ENCODE measurements at places on chromosomes 3 and 15. TPM values are rescaled to one million over a fixed set of nuclear protein-coding genes. Genes with fewer than 3 reads are reported as not detected.

GRCh38 chr3:10781981-10782380 is 34.0 kb upstream of the SLC6A11 start:
- peaks cover 6% of the 10 kb centered on the region for H3K4me1 ChIP-seq
- no peak overlapping the region for H3K27ac ChIP-seq
- no peak overlapping the region for H3K4me3 ChIP-seq
- no peak for DNase-seq

GRCh38 chr15:50225938-50226337 is 39.6 kb downstream of the HDC start:
- no peak for DNase-seq
- no peaks in the 10 kb centered on the region for H3K4me1 ChIP-seq
- no peak overlapping the region for H3K4me3 ChIP-seq
- H3K36me3 ChIP-seq = peaks cover 1% of the 10 kb centered on the region
- no peak overlapping the region for H3K27ac ChIP-seq
- H3K27me3 ChIP-seq = no peaks in the 10 kb centered on the region

- peaks cover 5% of the 10 kb centered on the region for H3K4me1 ChIP-seq
- H3K27ac ChIP-seq = no peak overlapping the region
- peaks cover 24% of the 10 kb centered on the region for H3K27me3 ChIP-seq
- no peaks in the 10 kb centered on the region for H3K36me3 ChIP-seq
These were observed 5.2 kb upstream of the PRKCD start for GRCh38 chr3:53155760-53156159.

DNA sequence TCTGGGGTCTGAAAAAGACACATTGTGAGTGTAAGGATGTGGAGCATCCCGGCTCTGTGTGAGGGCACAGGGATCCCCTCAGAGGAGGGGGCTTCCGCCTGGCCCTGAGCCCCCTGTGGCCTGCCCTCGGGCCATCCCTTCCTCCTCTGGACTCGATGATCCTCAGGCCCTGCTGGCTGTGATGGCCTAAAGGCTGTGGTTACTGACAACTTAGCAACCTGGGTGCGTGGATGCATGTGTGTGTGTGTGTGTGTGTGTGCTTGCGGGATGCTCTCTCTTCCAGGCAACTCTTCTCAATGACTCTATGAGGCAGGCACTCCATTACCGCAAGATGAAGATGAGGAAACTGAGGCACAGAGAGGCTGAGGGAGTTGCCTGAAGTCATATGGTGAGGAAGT is 66.0 kb downstream of the ASB7 start:
- H3K27ac ChIP-seq = no peak overlapping the region

- no peaks in the 10 kb centered on the region for H3K4me1 ChIP-seq
- no peak overlapping the region for H3K27ac ChIP-seq
- H3K36me3 ChIP-seq = no peaks in the 10 kb centered on the region
- H3K4me3 ChIP-seq = no peak overlapping the region
- H3K27me3 ChIP-seq = no peaks in the 10 kb centered on the region
- no peak for DNase-seq
These were observed 23.5 kb upstream of the TRPM1 start for GRCh38 chr15:31125061-31125460.

DNA sequence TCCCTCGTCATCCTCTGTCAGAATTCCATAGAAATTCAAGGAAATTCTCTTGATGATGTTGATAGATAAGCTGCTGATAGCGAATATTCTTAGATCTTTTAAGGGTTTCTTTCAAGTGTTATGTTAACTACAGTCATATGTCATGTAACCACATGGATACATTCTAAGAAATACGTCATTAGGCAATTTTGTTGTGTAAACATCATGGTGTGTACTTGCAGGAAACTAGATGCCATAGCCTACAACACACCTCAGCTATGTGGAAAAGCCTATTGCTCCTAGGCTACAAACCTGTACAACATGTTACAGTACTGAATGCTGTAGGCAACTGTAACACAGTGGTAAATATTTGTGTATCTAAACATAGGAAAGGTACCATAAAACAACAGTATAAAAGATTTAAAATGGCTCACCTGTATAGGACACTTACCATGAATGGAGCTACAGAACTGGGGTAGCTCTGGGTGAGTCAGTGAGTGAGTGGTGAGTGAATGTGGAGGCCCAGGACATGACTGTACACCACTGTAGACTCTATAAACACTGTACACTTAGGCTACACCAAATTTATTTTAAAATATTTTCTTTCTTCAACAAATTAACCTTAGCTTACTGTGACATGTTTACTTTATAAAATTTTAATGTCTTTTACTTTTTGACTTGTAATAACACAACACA is 34.6 kb downstream of the GLDN start:
- H3K4me1 ChIP-seq = no peaks in the 10 kb centered on the region
- DNase-seq = no peak
- H3K36me3 ChIP-seq = no peaks in the 10 kb centered on the region
- no peak overlapping the region for H3K4me3 ChIP-seq
- H3K27ac ChIP-seq = no peak overlapping the region

GRCh38 chr3:41933154-41933676 is 28.7 kb downstream of the ULK4 start:
- H3K36me3 ChIP-seq = peaks cover 33% of the 10 kb centered on the region
- H3K27ac ChIP-seq = no peak overlapping the region
- H3K27me3 ChIP-seq = no peaks in the 10 kb centered on the region

DNA sequence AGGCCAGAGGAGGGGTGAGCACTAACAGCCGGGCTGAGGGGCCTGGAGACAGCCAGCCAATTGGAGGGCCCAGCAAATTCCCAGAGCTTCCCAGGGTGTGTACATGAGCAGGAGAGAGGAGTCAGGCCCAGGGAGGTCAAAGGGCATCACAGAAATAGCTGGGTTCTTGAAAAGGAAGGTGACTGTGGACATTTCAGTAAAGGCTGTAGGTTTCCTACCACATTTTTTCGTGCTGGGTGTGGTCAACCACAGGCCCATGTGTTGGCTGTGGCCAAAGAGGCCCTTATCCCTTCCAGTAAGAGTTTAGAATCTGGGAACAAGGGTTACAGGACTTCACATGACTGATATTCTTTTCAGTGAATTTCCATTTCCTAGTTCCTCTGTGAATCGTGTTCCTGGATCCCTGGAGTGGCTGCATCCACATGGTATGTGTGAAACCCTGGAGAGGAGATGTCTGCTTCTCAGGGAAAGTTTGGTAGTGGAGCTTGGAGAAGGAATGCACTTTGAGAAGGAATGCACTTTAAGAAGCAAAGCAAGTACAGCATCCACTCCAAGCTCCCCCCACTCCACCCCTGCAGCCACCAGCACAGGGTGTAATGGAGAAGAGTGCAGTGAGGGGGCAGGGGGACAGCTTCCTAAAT is 73.2 kb upstream of the HEG1 start:
- peaks cover 7% of the 10 kb centered on the region for H3K27me3 ChIP-seq

- H3K27ac ChIP-seq = peak overlapping the region; percentile 96
- no peak overlapping the region for H3K4me3 ChIP-seq
- H3K27me3 ChIP-seq = no peaks in the 10 kb centered on the region
- peaks cover 90% of the 10 kb centered on the region for H3K4me1 ChIP-seq
These were observed 49.1 kb downstream of the OXNAD1 start for GRCh38 chr3:16313886-16314645.

DNA sequence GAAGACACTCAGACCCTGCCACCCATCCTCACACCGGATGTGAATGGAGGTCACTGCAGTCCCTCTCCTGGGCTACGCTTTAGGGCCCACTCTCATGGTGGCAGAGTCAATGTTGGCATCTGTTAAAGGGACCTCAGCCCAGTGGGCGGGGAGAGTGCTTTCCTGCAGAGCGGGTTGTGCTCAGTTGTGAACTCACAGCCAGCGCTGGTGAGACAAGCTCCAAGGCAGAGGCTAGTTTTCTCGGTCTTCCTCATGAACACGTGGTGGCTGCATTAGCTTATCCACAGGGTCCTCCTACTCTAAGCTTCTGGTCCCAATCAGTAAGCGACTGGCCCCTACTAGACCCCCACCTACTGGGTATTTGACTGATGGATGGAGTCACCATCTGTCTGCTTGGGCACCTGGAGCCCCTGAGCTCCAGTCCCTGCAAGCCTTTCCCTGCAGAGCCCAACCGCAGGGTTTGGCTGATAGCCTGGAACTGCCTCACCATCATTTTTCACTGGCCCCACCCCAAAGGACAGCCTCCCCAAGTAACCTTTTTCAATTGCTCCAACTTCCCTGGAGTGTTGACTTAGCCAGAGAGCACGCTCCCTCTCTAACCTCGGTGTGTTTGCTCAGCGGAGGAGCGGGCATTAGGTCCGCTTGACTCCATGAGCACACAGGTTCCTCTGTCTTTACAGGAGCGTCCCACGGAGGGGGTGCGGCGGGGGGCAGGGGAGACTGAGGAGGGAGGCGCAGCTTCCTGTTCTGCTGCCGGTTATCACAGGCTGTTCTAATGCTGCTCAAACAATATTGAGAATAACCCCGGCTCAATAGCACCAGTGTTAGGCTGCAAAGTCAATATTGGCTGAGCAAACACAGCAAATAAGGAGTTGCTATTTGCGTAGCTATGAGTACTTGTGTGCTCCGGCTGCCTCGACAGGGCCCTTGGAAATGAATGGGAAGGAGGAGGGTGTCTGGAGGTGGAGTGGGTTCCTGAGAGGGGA is 141.7 kb downstream of the RPLP1 start:
- DNase-seq = no peak
- no peak overlapping the region for H3K4me3 ChIP-seq
- no peak overlapping the region for H3K27ac ChIP-seq
- H3K36me3 ChIP-seq = no peaks in the 10 kb centered on the region
- H3K27me3 ChIP-seq = peaks cover 9% of the 10 kb centered on the region

- H3K4me1 ChIP-seq = peaks cover 40% of the 10 kb centered on the region
- H3K4me3 ChIP-seq = no peak overlapping the region
- DNase-seq = no peak
These were observed 7.2 kb downstream of the GHRL start for GRCh38 chr3:10285272-10286132.

GRCh38 chr3:172591125-172591605 is 67.9 kb upstream of the TNFSF10 start:
- no peak overlapping the region for H3K4me3 ChIP-seq
- peaks cover 69% of the 10 kb centered on the region for H3K4me1 ChIP-seq
- no peak for DNase-seq
- peak overlapping the region; percentile 30 for H3K27ac ChIP-seq
- H3K27me3 ChIP-seq = peaks cover 5% of the 10 kb centered on the region

- no peak overlapping the region for H3K4me3 ChIP-seq
- H3K4me1 ChIP-seq = peaks cover 84% of the 10 kb centered on the region
- H3K27me3 ChIP-seq = no peaks in the 10 kb centered on the region
- H3K36me3 ChIP-seq = peaks cover 82% of the 10 kb centered on the region
- no peak for DNase-seq
These were observed 552.3 kb downstream of the FOXP1 start for GRCh38 chr3:71031181-71031580.

- no peak overlapping the region for H3K27ac ChIP-seq
- H3K4me1 ChIP-seq = peaks cover 49% of the 10 kb centered on the region
- H3K36me3 ChIP-seq = no peaks in the 10 kb centered on the region
- no peaks in the 10 kb centered on the region for H3K27me3 ChIP-seq
- no peak overlapping the region for H3K4me3 ChIP-seq
These were observed 33.2 kb downstream of the CDCP1 start for GRCh38 chr3:45112939-45113338.

DNA sequence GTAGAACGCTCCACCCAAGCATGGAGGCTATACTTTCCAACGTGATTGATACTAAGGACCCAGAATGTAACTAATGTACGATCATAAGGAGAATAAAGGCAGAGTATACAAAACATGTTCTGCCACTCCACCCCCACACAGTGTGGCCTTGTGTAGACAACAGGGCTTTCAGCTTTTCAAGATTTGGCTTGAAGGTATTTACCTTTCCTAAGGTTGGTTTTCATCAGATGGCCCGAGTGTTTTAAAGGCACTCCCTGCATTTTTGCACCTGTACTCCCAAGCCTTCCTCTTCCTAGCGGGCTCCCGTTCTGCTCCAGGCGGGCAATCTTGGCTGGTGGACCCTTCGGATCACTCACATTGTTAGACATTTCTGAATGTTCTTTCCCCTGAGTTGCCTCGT is 4.6 kb downstream of the SATB1 start:
- H3K4me3 ChIP-seq = peak overlapping the region; percentile 64
- H3K4me1 ChIP-seq = peaks cover 76% of the 10 kb centered on the region
- H3K27me3 ChIP-seq = no peaks in the 10 kb centered on the region
- no peak for DNase-seq
- H3K27ac ChIP-seq = peak overlapping the region; percentile 79

DNA sequence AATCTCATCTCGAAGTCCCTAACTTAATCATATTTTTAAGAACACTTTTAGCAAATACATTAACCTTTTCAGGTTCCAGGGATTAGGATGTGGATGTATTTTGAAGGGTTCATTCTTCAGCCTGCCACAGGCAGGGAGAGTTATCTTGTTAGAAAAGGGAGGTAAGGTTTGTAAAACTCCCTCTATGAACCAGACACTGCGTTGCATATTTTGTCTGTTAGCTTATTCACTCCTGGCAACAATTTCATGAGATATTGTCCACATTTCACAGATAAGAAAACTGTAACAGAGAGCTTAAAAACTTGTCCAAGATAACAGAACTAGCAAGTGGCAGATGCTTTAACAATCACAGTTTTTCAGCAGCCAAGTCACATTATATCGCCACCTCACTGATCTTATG is 155.4 kb downstream of the DIPK2A start:
- H3K27me3 ChIP-seq = peaks cover 6% of the 10 kb centered on the region
- H3K27ac ChIP-seq = no peak overlapping the region
- no peaks in the 10 kb centered on the region for H3K36me3 ChIP-seq
- H3K4me1 ChIP-seq = peaks cover 8% of the 10 kb centered on the region

GRCh38 chr15:74866090-74866489 is 7.1 kb downstream of the SCAMP2 start:
- H3K4me1 ChIP-seq = peaks cover 60% of the 10 kb centered on the region
- H3K27ac ChIP-seq = peak overlapping the region; percentile 6
- H3K4me3 ChIP-seq = no peak overlapping the region
- no peaks in the 10 kb centered on the region for H3K27me3 ChIP-seq
- peaks cover 36% of the 10 kb centered on the region for H3K36me3 ChIP-seq

- H3K27ac ChIP-seq = peak overlapping the region; percentile 51
- H3K4me1 ChIP-seq = peaks cover 63% of the 10 kb centered on the region
- peak; percentile 49 for DNase-seq
- H3K36me3 ChIP-seq = peaks cover 10% of the 10 kb centered on the region
These were observed 110.6 kb upstream of the TSPAN3 start for GRCh38 chr15:77181305-77182074.

- no peak overlapping the region for H3K27ac ChIP-seq
These were observed 453.1 kb downstream of the EPHA3 start for GRCh38 chr3:89560568-89560967.

- no peak overlapping the region for H3K27ac ChIP-seq
- DNase-seq = peak; percentile 83
These were observed 10.7 kb upstream of the SPTBN5 start for GRCh38 chr15:41904541-41905005.

Gene STX19
- total RNA-seq = not detected

Gene YEATS2
- 65.0 TPM for total RNA-seq

Gene SGO1
- 25.6 TPM for total RNA-seq

Gene EPHA6
- not detected for total RNA-seq

Gene EFCAB12
- total RNA-seq = 0.56 TPM

Gene PPP1R14D
- not detected for total RNA-seq

Gene TOPBP1
- total RNA-seq = 83.5 TPM

Gene P3H2
- total RNA-seq = not detected

Gene SLC9C1
- not detected for total RNA-seq

Gene GOLGA6D
- not detected for total RNA-seq

Gene SAMD7
- not detected for total RNA-seq

Gene CRYGS
- 1.4 TPM for total RNA-seq

All from activated CD8-positive, alpha-beta T cell treated with anti-CD3 and anti-CD28 coated beads for 36 hours (primary cell).